Fibroblast of upper back skin (primary cell): ENCODE measurements at places on chromosomes 1 and 21.

- no peak for DNase-seq
Observed at GRCh38 chr1:68230901-68231626, 1.3 kb downstream of the WLS start.

DNA sequence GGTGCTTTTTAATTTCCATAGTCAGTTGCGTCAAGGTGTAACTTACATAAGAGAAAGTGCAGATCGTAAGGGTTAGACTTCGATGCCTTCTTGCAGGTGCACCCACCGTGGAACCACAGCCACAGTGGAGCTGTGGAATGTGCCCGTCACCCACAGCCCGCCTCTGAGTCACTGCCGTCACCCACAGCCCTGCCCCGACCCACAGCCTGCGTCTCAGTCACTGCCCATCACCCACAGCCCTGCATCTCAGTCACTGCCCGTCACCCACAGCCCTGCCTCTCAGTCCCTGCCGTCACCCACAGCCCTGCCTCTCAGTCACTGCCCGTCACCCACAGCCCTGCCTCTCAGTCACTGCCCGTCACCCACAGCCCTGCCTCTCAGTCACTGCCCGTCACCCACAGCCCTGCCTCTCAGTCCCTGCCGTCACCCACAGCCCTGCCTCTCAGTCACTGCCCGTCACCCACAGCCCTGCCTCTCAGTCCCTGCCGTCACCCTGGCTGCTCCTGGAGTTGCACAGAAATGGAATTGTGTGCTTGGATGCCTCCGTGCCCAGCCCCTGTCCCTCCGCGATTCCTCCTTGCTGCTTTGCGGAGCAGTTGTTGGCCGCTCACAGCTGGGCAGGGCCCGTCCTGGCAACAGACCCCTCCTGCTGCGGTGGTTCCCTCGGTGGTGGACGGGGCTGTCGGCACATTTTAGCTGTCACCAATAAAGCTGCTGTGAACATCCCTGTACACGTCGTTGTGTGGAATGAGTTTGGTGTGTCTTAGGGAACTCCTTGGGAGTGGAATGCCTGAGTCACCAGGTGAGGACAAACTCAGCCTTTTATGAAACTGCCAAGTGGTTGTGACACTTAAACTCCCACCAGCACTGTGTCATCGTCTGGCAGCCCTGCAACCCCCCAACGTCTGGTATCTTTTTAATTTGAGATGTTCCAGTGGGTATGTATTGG lies 44.9 kb upstream of the COL6A2 start:
- DNase-seq: peak; percentile 87

GRCh38 chr1:193774536-193775323 lies 588.3 kb upstream of the B3GALT2 start:
- no peak for DNase-seq

GRCh38 chr1:214102907-214103306 lies 115.1 kb downstream of the PROX1 start:
- peak; percentile 58 for DNase-seq

GRCh38 chr1:203273869-203274602 lies 31.3 kb upstream of the BTG2 start:
- DNase-seq: no peak
